SHP77 treated with DMSO at 0.1 percent for 48 hours (cell line): ENCODE measurements at places on chromosomes 2 and 18.

DNA sequence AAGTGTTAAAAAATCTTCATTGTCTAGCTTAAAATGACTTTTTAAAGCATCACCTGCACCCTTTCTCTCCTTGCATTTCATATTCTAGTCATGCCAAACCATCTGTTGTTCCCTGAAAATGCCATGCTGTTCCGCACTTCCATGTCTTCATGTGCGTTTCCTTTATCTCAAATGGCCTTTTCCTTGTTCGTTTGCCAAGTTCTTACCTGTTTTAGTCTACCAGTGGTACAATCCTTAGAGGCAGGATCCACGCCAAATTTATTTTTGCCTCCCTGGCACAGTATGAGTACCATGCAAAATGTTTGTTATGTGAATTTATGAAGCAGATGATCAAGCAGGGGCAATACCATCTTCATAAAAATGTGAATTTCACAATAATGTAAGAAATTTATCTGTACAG, 37.0 kb downstream of the TMEFF2 start:
- DNase-seq, result no peak

GRCh38 chr2:230453006-230453405, 37.0 kb downstream of the SP100 start:
- no peak for DNase-seq

- no peak for DNase-seq
These were observed 89.0 kb downstream of the MARCHF4 start for GRCh38 chr2:216283038-216283900.

- DNase-seq, result peak; percentile 63
These were observed 13.1 kb upstream of the ACTR3 start for GRCh38 chr2:113876503-113877387.

DNA sequence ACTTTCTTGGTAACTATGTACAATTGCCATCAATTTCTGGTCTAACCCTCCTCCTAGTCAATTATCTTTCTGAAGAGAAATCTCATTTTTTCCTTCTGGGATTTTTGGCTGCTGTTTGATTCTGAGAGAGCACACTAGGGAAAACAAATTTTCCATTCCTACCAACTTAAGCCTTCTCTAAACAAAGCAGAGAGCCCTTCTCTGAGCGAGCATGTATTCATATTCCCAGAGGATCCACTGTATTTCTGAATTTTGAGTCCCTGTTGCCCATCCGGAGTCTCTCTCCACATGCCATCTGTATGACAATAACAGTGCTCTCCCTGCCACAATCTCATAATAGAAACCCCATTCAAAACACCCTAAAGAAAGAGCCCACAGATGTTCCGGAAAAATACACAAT, 78.5 kb downstream of the MAIP1 start:
- no peak for DNase-seq

GRCh38 chr2:52144590-52144989, 1112.7 kb upstream of the NRXN1 start:
- DNase-seq, result no peak

- no peak for DNase-seq
These were observed 9.1 kb downstream of the KLF7 start for GRCh38 chr2:207156451-207157161.

DNA sequence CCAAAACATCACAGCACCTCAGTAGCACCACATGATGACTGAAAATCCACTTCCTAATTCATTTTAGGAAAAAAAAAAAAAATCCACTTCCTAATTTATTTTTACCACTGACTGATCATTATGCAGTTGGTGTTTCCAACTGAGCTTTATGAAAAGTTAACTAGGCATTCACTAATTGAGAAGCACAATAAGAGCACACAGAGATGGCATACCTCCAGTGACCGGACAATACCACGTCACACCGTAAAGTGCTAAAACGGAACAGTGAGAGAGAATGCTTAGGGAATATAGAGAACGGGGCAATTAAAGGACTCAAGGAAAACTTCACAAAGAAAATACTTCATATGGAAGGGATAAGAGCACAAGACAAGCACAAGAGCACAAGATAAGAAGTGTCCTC, 212.5 kb downstream of the NBAS start:
- DNase-seq, result no peak

DNA sequence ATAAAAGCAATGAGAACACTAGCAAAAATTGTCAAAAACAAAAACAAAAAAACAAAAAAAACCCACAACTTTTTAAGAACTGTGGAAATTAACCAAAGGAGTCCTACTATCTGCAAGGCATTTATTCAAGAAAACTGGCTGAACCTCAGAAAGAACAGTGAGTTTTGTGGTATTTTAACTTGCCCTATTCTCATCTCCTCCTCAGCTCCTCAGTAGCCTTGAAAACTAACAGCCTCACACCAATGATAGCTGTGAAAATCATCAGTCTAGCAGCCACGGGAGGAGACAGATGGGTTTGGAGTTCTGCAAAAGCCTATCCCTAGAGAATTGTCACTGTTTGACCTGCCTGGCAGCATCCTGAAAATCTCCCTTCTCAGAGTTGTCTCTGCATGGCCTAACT, 20.1 kb upstream of the DNER start:
- no peak for DNase-seq

DNA sequence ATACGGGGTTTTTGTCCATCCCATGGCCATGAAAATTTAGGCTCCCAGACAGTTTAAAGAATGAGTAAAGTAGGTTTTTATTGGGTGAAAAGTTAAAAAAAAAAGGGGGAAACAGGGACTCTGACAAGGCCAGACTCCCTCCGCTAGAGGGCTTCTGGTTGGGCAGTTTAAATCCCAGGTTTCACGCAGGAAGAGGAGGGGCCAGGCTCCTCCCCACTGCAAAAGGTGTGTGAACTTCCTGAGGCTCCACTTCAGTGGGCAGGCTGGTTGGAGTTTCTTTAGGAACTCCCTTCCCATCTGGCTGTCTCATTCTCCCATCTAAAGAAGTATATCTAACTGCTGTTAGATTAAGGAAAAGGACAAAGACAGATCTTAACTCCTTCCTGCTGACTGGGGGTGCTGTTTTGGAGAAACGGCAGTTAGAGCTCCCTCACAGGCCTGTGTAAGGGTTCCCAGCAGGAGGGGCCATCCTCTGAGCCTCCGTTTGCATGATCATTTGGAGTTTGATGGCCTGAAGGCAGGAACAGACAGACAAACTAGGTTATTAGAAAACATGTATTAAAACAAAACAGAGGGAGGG, 1160.7 kb downstream of the CNTNAP5 start:
- DNase-seq, result no peak

GRCh38 chr2:19176977-19177376, 181.4 kb downstream of the OSR1 start:
- DNase-seq, result no peak

DNA sequence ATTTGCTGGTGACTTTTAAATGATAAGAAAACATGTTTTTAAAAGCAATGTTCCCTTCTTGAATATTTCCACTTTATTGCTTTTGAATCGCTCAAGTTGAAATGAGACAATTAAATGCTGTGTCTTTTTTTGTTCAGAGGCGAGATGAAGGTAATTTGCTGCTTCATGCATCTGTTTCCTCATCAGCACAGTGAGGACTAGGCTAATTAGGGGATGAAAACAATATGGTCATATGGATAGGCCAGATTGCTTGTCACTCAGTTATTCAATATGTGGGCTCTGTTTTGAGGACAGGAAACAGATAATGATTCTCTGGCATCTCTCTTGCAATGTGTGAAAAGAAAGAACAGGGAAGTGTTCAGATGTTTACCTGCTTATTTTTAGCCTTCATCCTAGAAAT, 61.0 kb downstream of the ERBB4 start:
- DNase-seq, result no peak

DNA sequence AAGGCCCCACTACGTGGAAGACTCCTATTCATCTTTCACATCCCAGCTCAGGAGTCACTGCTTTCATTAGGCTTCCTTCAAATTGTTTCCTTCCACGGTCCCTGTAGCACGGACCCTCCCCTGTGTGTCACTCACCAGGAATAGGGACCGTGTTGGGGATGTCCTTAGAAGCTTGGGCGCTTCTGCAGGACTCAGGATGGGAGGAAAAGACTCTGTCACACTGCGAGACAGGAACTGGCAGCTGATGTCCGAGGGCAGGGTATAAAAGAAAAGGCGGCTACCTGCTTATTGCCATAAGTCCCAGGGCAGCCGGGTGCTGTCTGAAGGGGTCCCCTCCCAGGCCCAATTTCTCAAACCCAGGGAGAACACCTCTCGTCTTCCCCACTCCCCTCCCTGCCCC, 79.1 kb downstream of the BCL2L11 start:
- no peak for DNase-seq

- DNase-seq, result no peak
These were observed 407.8 kb downstream of the CDH2 start for GRCh38 chr18:27769152-27769551.

GRCh38 chr2:9408641-9409151, 14.6 kb downstream of the ITGB1BP1 start:
- no peak for DNase-seq

GRCh38 chr2:101386599-101387150, 628 bp downstream of the CREG2 start:
- no peak for DNase-seq

DNA sequence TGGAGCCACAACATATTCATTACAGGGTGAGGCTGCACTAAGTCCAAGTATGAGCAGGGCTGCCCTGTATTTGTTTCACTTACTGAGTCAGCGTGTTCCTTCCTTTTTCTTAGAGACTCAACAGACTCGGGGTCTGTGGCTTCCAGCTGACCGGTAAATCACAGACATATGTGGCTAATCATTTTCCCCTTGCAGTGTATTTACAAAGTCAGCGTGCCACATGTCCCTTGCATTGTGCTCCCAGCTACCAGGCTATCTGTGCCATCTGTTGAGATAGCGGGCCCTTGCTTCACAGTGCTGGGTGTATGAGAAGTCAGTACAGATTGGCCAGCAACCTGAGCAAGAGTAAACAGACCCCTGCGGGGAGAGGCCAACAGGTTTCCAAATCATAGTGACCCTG, 254.3 kb downstream of the LRRTM1 start:
- DNase-seq, result no peak

GRCh38 chr2:237199082-237199481, 113.4 kb downstream of the COPS8 start:
- DNase-seq, result no peak

DNA sequence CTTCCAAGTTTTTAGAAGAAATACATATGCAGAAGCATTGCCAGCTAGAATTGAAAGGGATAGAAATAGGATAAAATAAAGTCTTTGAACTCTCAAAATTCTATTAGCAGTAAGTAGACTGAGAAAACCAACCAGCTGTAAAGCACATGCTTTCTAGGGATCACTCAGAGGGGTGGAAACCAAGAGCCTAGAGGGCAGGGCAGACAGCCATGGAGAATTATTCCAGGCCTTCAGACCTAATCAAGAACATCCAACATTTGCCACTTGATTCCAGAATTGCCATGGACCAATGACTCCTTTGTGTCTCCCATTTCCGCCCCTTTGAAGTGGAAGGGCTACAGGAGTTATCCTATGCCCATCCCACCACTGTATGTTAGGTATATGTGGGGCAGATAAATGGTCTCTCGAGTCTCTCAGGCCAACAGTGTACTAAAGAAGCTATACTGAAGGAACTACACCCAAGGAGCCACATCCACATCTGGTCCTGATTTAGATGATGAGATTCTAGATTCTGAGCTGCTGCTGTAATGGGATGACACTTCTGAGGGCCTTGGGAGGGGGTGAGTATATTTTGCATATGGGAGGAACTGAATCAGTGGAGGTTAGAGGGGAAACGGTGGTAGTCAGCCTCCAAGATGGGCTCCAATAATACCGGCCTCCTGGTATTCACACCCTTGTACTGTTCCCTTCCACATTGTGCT, 4.0 kb downstream of the FARSB start:
- DNase-seq, result no peak

GRCh38 chr2:14554849-14555545, 77.5 kb upstream of the LRATD1 start:
- DNase-seq, result no peak

DNA sequence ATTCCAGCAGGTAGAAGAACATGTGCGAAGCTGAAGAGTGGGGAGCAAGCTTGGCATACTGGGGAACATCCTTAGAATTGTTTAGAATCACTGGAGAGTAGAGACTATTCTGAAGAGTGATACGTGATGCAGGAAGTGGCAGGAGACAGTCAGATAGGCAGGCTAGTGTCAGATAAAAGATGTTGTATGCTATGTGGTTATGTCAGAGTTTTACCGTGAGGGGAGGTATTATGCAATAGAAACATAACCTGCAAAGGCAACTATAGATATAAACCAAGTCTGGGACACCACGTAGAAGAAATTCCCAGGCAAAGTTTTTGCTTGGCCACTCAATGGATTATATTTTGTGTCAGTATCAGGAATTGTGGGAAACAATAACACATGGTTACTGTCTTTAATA, 62.0 kb upstream of the ZSWIM2 start:
- no peak for DNase-seq

GRCh38 chr2:45237850-45238542, 228.7 kb upstream of the SIX2 start:
- peak; percentile 72 for DNase-seq

DNA sequence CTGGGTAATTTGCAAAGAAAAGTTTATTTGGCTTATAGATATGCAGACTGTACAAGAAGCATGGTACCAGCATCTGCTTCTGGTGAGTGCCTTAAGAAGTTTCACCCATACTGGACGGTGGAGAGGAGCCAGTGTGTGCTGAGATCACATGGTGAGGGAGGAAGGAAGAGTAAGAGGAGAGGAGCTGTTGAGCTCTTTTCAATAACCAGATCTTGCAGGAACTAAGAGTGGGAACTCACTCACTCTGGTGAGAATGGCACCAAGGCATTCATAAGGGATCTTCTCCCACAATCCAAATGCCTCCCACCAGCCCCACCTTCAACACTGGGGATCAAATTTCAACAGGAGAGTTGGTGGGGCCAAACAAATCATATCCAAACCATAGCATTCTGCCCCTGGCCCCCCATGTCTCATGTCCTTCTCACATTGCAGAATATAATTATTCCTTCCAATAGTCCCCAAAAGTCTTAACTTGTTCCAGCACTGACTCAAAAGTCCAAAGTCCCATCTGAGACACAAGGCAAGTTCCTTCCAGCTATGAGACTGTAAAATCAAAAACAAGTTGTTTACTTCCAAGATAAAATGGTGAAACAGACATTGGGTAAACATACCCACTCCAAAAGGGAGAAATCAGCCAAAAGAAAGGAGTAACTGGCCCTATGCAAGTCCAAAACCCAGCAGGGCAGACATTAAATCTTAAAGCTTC, 11.7 kb upstream of the TMEM37 start:
- DNase-seq, result no peak

DNA sequence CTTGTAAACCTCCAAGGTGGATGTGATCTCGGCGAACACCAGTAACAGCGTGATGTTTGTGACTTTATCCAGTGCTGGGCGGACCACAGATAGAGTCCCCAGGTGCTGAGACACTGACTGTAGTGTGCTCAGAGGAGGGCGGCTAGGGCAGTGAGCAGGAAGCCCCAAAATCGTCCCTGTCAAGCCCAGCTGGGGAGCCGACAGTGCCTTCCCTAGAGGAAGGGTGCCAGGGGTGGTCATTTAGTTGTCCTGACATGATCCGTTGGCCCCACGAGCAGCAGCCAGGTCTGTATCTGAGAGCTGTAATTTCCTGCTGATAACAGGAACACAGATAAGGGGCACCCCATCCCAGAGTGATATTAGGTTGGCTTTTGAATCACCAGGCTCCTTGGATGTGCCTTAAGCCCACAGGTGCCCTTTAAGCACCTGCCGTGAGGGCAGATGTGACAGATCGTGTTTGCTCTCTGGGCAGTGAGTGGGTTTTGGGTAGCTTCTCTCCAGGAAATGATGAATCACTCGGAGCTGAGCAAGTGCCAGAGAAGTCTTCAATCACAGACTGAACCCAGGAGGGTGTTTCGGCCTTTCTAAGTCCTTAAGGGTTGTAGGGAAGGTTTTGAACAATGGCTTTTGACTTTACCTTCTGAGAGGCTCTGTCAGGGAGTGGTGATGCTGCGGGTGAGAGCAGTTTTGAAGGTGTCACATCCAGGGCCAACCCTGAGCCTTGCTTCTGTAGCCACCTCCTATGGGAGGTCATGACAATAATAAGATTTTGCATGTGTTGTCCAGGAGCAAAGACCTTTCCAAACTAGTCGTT, 7.7 kb downstream of the LPIN1 start:
- peak; percentile 32 for DNase-seq
